ENCODE measurements at places on chromosomes 7 and 10.

DNA sequence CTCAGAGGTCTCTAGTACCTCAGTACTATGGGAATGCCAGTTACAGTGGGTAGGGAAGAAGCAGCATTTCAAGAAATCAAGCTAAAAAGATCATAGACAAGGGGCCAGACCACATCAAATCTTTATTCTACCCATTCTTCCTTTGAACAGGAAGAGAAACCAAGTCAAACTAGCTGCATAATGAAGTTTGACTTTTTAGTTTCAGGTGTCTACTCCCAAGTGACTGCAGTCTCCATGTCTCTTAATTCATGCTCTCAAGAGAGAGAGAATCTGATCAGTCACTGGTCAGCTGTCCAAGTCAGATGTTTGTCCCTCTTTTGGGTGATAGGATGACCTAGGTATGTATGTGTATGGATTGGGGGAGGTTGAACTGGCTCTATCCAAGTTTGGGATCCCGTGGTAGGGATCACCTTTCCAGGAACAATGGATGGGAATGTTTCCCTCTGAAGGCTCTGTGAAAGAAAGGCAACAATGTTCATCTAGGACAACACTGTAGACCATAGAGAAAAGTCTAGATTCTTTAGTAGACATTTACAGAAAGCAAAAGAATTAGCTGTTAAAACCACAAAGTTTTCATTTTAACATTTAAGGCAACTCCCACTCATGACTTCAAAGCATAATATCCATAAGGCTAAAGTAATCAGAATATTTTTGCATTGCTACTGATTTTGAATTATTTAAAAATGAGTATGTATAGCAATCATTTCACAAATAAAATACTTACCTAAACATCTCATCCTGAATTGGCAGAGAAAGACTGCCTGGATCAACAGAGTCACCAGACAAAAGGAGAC is 30.1 kb upstream of the PRTFDC1 start:
- no peaks in the 10 kb centered on the region for H3K36me3 ChIP-seq
- H3K27ac ChIP-seq = no peak overlapping the region
- H3K4me3 ChIP-seq = no peak overlapping the region
- peaks cover 4% of the 10 kb centered on the region for H3K4me1 ChIP-seq
- DNase-seq = no peak

DNA sequence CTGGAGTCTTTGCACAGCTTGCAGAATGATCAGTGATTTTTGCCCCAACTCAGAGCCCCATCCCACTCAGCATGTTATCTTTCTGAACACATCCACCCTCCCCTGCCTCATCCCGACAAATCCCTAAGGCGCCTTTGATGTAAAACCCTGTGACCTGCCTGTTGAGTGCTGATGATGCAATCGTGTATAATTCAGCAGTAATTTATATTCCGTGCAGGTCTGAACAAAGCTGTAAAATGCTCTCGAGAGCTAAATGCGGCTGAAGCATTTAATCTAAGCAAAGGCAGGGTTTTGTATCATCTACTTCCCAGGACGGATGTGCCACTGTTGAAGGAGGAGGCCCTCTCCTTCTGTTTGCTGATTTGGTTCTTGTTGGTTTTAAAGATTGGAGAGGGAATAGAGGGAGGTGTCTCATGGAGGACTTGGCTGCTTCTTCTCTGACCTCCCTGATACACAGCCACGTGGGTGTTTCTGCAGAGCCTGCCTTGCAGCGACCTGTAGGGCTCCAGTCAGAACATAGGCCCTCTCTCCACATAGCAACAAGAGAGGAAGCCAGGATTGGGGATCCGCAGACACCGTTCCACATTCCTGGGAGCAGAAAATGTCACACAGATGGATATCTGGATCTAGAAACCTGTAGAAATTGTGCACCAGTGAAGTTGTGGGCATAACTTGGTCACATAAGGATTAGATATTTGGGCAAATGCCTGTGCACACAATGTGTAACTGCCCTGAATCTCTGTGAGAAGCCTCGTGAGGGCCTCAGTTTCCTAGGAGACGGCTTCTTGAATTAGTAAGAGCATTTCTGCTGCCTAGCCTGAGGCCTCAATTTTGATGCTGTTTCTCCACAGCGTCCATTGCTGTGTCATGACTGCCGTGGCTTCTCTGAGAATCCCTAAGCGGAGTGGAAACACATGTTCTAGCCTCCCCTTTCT is 90.2 kb upstream of the AGK start:
- H3K36me3 ChIP-seq = no peaks in the 10 kb centered on the region
- no peak for DNase-seq
- no peak overlapping the region for H3K27ac ChIP-seq
- peaks cover 14% of the 10 kb centered on the region for H3K27me3 ChIP-seq
- no peak overlapping the region for H3K4me3 ChIP-seq

DNA sequence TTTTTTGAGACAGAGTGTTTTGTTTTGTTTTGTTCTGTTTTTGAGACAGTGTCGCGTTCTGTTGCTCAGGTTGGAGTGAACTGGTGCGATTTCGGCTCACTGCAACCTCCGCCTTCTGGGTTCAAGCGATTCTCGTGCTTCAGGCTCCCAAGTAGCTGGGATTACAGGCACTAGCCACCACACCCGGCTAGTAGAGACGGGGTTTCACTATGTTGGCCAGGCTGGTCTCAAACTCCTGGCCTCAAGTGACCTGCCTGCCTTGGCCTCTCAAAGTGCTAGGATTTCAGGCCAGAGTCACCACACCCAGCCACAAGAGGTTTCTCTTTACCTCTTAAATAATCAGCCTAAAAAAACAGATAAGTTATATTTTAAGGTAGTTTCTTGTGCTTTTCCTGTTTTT is 8.7 kb upstream of the ARHGAP12 start:
- no peak for DNase-seq
- H3K36me3 ChIP-seq = no peaks in the 10 kb centered on the region
- H3K27me3 ChIP-seq = no peaks in the 10 kb centered on the region
- H3K4me3 ChIP-seq = no peak overlapping the region
- no peak overlapping the region for H3K27ac ChIP-seq

DNA sequence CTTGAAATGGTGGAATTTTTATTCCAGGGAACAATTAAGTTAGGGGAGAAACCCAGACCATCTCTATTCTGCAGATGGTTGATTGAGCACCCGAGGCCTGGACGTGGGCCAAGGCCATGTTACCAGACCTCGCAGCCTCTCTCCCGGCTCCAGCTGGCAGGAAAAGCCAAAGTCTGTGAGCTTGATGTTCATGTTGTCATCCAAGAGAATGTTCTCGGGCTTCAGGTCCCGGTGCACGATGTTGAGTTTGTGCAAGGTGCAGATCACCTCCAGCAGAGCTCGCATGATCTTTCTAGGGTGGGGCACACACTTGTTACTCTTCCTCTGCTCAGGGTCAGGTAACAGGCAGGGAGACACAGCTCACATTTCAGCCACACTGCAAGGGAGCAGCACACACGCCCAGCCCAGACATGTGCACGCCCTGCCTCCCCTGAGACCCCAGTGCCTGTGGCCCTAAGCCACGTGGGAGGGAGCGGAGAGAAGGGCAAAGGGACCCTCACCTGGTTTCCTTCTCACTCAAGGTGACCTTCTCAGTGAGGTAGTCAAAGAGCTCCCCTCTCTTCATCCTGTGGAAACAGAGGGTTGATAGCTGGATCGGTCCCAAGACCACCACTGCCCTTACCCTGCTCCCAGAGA is 9.5 kb downstream of the PHKG1 start:
- peaks cover 9% of the 10 kb centered on the region for H3K36me3 ChIP-seq
- H3K27ac ChIP-seq = peak overlapping the region; percentile 20
- no peak overlapping the region for H3K4me3 ChIP-seq
- no peaks in the 10 kb centered on the region for H3K4me1 ChIP-seq
- no peaks in the 10 kb centered on the region for H3K27me3 ChIP-seq

- H3K4me1 ChIP-seq = no peaks in the 10 kb centered on the region
- H3K4me3 ChIP-seq = no peak overlapping the region
- peaks cover 2% of the 10 kb centered on the region for H3K27me3 ChIP-seq
Observed at GRCh38 chr10:126511917-126512479, 123.7 kb upstream of the ADAM12 start.

GRCh38 chr7:102096706-102097427 is 189.8 kb upstream of the SH2B2 start:
- H3K27me3 ChIP-seq = no peaks in the 10 kb centered on the region
- H3K36me3 ChIP-seq = peaks cover 12% of the 10 kb centered on the region
- no peaks in the 10 kb centered on the region for H3K4me1 ChIP-seq
- no peak for DNase-seq
- no peak overlapping the region for H3K27ac ChIP-seq
